Caki2 (cell line): ENCODE measurements at places on chromosomes 4 and X. TPM values are rescaled to one million over a fixed set of nuclear protein-coding genes. Genes with fewer than 3 reads are reported as not detected.
A peak's percentile ranks its signal among the peaks of the same experiment; 100 is the strongest.

DNA sequence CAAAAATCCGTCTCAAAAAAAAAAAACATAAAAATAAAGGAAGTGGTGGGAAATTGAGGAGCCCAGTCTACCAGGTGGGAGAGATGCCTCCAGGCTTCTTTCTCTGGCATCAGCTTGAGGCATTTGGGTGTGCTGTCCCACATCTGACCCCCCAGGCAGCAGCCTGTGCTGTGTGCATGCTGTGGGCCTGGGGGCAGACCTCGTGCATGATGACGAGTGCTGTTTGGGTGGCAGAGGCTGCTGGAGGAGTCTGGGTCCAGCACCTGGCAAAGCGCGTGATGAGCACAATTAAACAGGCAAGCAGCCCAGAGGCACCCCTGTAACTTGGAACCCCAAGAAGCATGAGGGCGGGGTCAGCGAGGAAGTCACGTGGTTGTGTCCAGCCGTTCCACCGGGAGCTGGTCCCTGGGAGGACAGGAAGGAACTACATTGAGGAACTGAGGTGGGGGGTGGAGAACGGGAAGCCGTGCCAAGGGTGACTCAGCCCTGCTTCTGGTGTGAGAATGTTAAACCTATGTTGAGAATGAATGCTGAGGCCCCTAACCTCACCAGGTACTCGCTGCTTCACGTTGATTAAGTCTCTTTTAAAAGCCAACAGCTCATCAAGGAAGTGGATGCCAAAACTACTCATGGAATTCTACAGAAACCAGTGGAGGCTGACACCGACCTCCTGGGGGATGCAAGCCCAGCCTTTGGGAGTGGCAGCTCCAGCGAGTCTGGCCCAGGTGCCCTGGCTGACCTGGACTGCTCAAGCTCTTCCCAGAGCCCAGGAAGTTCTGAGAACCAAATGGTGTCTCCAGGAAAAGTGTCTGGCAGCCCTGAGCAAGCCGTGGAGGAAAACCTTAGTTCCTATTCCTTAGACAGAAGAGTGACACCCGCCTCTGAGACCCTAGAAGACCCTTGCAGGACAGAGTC, 6.1 kb downstream of the TACC3 start:
- DNase-seq: peak; percentile 88

The PARM1 gene
- total RNA-seq: 0.10 and 1.4 TPM in 2 replicates

GRCh38 chr4:4289055-4289454, 899 bp downstream of the LYAR start:
- no peak for DNase-seq

The SOD3 gene
- 108 and 112 TPM in 2 replicates for total RNA-seq

The SFRP2 gene
- not detected in 2 replicates for total RNA-seq

DNA sequence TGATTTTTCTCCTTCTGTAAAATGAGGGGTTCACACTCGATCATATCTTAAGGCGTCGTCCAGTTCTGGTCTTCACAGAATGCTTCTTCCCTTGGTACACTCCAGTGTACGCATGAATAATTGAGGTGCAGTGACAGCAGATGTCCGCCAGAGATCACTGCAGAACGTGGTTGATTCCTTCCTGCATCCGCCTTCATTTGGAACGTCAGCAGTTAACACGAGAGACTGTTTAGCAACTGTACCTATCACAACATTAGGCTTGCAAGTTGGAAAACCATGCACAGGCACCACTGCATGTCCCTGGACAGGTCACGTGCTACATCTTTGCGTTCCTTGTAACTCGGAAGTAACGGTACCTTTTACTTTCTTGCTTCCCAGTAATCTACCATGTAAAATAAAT, 66.0 kb upstream of the GEMIN8 start:
- no peak for DNase-seq

DNA sequence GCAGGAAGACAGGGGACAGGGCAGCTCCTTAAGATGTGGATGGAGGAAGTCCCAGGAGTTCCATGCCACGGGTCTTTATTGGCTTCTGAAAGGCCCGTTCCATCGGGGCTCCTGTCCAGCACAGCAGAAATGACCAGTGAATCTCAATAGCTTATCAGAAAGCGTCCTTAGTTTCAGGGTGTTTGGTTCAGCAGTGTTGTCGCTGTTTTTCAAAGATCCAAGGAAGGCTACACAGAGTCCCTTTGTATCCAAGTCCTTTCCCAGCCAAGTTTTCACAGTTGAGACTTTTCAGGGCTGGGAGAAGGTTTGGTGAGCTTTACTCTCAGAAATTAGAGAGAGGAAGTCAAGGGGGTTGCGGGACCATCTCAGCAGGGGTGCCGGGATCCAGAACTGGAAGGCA, 5.0 kb upstream of the ZCCHC4 start:
- DNase-seq: no peak

DNA sequence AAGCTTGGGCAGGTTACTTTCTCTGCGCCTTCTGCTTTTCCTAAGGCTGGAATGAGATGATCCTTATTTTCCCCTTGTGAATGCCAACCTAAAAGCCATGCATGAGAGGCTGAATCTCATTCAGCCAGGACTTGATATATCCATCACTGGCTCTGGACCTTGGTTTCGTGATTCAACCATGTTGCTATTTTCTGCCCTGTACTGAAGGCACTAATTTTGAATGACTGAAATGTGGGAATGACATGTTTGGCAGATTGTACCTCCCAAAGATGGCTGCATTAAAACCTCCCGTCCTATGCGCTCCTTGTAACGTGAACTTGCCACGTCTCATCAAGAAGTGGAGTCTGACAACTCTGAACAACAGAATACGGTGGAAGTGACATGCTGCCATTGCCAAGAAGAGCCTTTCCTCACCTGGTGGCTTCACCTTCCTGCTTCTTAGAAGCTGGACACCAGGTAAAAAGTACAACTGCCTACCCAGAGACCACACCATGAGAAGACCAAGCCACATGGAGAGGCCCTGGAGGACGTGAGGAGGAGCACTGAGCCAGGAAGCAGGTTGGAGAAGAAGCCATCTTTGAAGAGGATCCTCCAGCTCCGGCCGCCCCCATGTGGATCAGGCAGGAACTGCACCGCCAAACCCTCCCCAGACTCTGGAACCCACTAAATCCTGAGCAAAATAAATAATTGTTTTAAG, 174.5 kb downstream of the NSUN7 start:
- DNase-seq: peak; percentile 46

GRCh38 chr4:180225977-180226376, 2017.2 kb upstream of the TENM3 start:
- no peak for DNase-seq

The AIFM1 gene
- 29.7 and 39.0 TPM in 2 replicates for total RNA-seq

The CXCL6 gene
- total RNA-seq: not detected in 2 replicates

DNA sequence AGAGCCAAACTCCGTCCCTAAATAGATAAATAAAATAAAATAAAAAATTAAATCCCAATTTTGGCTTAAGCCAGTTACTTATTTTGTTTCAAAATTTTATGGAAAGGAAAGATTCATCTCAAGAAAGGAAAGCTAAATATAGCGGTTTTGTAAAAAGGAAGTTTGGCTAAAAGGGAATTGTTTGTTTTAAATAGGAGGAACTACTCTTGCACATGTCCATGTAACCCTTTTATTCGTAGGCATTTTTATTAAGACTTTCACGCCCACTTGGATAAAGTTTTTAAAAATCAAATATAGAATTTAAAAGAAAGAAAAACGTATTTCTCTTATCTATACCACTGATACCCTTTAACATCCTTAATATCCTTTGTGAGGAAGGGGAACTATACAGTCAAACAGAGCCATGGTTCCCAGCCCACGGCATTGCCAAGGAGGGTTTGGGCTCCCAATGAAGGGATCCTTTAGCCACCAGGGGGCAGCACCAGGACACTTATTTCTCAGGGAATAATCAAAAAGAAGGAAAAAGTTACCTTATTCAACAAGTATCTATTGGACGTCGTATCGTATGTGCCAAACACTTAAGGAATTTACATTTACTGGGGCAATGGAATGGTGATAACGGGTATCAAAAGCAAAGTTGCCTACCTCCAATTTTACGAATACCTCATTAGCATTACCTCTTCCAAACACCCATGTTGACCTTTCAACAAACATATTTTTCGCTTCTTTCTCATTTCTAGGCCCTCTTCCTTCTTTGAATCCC, 27.7 kb downstream of the CDKN2AIP start:
- DNase-seq: peak; percentile 57

DNA sequence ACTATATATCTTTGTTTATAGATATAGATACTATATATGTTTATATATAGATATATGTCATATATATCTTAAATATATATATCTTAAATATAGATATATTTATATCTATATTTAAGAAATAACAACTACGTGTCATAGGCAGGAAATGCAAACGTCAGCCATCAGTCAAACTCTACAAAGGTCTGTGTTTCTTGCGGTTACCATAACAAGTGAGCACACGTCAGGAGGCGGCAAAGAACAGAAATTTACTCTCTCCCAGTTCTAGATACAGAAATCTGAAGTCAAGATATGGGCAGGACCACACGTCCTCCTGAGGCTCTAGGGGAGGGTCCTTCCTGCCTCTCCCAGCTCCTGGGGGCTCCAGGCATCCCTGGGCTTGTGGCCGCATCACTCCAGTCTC, 6.5 kb downstream of the PLCXD1 start:
- no peak for DNase-seq

DNA sequence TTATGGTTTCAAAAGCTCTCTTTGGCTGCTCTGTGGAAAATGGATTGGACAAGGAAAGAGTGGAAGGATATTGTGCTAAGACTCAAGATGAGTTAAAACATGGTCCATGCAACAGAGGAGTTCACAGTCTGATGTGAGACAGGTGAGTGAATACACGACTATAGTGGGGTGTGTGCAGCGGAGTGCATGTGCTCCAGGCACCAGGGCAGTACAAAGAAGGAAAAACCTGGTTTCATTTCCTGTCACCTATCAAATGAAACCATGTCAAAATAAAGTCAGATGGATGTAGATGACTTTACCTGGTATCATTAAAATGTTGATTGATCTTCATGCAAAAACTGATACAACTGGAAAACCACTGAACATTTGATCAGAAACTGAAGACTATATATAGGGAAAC, 241.0 kb upstream of the RASGEF1B start:
- no peak for DNase-seq
